Stimulated activated CD4-positive, alpha-beta T cell treated with anti-CD3 and anti-CD28 coated beads, Interleukin-2, amount 100 ng/mL, for 24 hours (primary cell): ENCODE measurements at places on chromosomes 11 and 22.
A peak's percentile ranks its signal among the peaks of the same experiment; 100 is the strongest.

- no peak for DNase-seq
These were observed 15.1 kb downstream of the CWC15 start for GRCh38 chr11:94958121-94958696.

DNA sequence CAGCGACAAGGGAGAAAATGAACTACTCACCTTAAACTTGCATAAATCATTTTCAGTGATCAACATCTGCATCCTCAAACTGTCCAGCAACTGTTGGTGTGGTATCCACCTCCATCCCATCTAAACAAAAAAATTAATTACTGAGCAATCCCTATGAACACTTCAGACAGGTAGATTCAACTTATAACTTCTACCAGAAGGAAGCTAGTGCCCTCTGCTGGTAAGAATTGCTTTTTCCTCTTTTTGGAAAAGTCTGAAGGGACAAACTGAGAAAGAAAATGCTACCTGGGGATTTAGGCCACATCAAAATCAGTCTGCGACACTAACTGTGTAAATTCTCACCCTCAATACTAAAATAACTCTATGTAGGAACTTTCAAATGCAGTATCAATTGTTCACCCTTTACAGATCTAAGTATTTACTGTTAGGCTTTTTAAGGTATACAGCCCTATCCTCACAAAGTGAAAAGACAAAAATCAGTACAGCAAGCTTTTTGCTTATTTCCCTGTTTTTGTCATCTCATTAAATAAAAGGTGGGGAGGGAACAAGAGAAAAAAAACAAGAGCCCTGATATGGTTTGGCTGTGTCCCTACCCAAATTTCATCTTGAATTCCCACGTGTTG is 17.9 kb downstream of the CLNS1A start:
- DNase-seq = no peak

- DNase-seq = no peak
These were observed 1013.2 kb downstream of the TBC1D22A start for GRCh38 chr22:47775686-47776085.

GRCh38 chr11:128207861-128208321 is 379.5 kb downstream of the ETS1 start:
- no peak for DNase-seq

GRCh38 chr11:111523343-111523742 is 8.8 kb downstream of the HOATZ start:
- DNase-seq = no peak

GRCh38 chr11:10658621-10659338 is 34.8 kb downstream of the IRAG1 start:
- no peak for DNase-seq

GRCh38 chr11:22192289-22192641 is 620 bp upstream of the ANO5 start:
- no peak for DNase-seq

DNA sequence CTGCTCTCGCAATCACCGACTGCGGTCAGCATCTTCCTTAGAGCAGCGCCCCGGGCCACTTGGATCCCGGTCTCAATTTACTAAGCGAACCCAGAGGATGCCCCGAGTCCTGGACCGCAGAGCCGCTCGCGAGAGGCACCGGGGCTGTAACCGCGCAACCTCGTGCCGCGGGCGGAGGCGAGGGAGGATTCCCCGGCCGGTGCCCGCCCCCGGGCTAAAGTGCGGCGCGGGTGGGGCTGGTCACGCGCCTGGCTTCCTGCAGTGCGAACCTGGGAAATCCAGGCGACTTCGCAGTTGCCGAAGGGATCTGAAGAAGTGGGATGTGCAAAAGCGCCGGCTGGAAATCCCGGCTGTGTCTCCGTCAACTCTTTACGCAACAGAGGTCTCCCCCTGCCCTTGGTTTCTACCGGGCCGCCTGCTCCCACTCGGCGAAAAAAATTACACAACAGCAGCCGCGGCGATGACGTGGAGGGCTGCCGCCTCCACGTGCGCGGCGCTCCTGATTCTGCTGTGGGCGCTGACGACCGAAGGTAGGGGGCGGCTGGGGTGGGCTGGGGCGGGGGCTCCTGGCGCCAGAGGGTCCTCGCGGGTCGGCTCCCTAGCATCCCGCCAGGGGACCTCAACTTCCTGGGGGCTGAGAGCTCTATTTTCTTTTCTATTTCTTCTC is at the start of gene NCR3LG1:
NCR3LG1 (plus strand) TSS at position 291 of the 667 bp plus-strand sequence; CDS start at position 461, 170 bp downstream.
- DNase-seq = peak; percentile 60

- no peak for DNase-seq
These were observed 36.3 kb upstream of the SORL1 start for GRCh38 chr11:121415856-121416255.

DNA sequence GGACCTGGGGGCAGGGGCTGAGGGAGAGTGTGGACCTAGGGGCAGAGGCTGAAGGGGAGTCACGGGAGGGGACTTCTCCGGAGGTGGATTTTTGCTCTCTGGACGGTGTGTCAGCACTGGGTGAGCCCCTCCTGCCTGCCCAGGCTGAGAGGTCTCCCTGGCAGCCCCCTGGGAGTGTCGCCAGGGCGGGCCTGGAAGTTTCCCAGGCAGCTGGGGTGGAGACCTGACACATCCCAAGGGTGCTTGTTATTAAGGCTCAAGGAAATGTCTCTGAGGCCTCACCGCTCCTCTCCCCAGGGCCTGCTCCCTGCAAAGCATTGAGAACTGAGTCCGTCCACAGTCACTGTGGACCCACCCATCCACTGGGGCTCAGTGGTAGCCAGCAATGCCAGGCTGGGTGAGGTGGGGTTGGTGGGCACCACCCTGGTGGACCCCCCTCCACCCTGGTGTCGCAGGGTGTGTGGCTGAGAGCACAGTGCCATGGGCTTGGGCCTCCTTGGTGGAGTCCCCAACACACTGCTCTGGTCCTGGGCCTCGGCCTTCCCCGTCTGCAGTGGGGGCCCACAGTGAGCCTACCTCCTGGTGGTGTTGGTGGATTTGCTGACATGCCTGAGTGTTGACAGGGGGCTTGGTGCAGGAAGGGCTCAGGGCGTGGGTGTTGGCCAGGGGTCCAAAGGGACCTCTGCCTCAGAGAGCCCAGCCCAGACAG is 2.5 kb downstream of the CD81 start:
- no peak for DNase-seq

DNA sequence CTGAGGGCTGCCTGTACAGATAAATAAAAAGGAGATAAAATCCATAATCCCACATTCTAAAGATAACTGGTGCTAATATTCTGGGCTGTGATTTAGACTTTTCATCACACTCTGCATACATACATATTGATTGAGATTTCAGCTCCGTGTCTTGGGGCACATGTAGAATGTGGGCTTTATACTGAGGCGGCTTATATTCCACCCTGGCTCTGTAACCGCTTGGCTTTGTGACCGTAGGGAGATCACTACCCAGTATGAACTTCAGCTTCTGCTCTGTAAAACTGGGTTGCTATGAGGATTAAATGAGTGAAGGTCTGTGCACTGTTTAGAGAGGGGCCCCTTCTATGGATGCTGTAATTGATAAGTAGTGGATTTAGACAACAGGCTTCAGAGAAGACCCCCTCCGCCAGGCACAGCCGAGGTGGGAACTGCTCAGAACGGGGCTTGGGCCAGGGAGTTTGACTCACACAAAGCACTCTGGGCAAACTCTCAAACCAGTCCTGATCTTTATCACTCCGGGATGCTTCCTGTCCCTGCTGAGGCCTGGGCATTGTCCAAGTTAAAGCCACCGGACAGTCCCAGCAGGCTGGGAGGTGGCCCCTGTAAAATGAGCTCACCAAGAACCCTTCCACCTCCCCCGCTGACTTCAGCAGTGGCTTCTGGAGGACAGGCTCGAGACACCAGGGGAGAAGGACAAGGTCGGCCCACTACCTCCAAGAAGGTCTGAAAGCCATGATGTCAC is 17.2 kb downstream of the KIAA1671 start:
- no peak for DNase-seq

DNA sequence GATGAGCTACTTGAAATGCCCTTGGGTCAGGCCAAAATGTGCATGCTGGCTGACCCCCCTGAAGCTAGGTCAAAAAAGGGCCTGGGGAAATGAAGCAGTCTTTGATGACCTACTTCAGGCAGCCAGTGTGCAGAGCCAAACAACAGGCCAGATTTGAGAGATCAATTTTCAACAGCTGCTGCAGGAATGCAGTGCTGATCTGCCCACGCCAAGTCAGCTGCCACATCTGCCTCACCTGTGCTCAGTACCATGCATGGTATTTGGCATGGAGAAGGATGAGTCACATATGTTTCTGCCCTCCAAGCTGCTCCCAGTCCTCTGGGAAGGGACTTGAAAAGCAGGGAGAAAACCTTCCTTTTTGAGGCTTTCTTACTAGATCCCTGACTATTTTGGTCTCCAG is 35.8 kb downstream of the MTNR1B start:
- DNase-seq = no peak

GRCh38 chr11:110763249-110764011 is 51.2 kb upstream of the ARHGAP20 start:
- no peak for DNase-seq

DNA sequence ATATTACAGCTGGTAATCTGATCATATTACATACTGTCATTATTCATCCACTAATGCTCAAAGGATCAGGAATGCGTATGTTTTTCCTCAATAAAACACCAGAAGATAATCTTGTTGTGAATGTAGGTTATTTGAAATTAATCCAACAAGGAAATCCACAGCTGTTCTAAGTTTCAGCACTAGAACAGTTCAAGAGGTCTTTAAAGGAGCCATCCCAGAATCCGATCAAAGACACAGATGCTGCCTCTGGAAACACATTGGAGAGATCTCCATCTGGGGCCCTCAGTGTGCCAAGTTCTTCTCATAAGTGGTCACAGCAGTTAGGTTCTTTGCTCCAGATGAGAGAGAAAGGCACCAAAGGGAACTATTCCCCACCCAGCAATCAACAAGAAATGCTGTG is 1955.1 kb upstream of the RAG2 start:
- DNase-seq = no peak

GRCh38 chr11:27315836-27316235 is 47.2 kb downstream of the CCDC34 start:
- DNase-seq = no peak

- peak; percentile 67 for DNase-seq
These were observed 37.7 kb upstream of the GNB1L start for GRCh38 chr22:19892257-19892879.

DNA sequence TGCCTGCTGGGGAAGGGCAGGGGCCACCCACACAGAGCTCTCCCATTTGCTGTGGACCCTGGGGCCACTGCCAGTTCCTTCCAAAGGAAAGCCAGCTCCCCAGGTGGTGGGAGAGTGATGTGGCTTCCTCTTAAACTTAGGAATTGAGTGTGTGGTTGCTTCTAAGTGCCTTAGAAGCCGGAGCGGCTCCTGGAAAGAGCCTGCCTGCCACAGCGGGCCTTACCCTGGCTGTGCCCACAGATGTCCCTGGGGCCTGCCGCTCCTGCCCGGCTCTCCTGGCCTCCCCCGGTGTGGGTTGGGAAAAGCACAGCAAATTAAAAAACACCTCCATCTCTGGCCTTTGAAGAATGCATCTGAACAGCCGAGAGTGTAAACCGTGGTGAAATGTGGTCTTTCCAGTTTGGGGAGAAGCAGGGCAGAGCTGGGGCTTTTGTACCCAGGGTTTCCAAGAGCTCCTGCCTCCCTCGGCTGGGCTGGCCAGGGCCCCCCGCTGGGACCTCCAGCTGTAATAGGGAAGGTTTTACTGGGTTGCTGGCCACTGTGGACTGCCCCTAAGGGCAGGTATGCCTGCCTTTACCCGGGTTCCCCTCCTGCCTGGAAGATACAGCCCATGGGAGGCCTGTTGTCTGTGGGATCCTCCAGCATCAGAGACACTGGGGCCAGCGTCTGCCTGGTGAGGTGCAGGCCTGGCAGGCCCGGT is 30.2 kb downstream of the LRP5 start:
- no peak for DNase-seq

GRCh38 chr11:66701432-66702240 is 23.9 kb upstream of the RBM4B start:
- no peak for DNase-seq
